NCI-H2171 (cell line): ENCODE measurements at places on chromosomes 11 and 22.

GRCh38 chr11:116328851-116329250, 443.9 kb downstream of the BUD13 start:
- no peak for DNase-seq

- no peak for DNase-seq
Observed at GRCh38 chr11:111938687-111939160, 1.6 kb downstream of the DIXDC1 start.

DNA sequence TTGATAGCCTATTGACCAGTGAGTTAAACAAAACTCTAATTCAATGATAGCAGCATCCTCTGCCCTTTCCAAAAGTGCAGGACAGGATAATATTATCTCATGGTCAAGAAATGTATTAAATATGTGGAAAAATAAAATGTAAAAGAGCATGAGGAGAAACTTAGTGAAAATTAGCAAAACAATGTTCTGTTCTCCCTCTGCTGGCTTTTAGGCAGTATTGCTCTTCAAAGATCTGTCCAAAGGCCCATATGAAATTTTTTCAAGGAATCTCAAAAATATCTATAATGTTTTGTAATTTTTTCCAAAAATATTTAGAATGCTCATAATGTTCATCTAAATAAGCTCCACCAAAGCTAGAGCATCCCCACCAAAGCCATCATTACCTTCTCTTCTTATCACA, 8.3 kb upstream of the ARL14EP start:
- DNase-seq = no peak

GRCh38 chr22:30832407-30832987, 136.1 kb downstream of the MORC2 start:
- DNase-seq = no peak

DNA sequence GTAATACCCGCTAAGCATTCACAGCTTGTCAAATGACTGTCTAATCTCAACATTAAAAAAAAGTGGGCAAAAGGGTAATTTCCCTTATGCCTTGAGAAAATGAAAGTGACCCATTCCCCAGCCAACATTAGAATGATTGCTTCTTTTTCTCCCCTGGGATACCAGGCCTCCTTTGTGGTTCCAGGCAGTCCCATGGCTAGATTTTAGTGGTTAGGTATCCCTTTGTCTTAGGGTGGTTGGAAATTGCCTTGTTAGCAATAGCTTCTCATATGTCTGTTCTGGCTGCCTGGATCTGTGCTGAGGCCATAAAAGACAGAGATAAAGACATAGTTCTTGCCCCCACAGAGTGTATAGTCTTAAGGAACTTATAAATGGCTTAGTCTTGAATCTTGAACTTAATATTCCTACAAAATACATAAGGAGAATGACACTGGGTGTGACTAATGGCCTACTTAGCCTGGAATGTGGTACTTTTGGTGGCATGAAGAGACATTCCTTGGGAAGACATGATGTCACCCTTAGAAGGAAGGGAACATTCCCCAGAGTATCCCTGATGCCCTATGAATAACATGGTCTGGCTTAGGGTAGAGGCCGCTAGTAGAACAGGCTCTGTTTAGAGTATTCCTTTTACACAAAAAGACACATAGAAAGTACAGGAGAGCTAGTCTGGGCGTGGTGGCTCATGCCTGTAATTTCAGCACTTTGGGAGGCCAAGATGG, 90.3 kb downstream of the ZBTB16 start:
- no peak for DNase-seq

- no peak for DNase-seq
Observed at GRCh38 chr11:46659908-46660307, 40.5 kb downstream of the ARHGAP1 start.
